A549 treated with GW870086 at 1 μM for 4 hours (cell line): ENCODE measurements at places on chromosomes 5 and 9. TPM values are rescaled to one million over a fixed set of nuclear protein-coding genes. Genes with fewer than 3 reads are reported as not detected.

Gene MYOZ3
- 0.06 to 0.22 TPM in 2 of 5 replicates, not detected in the others for total RNA-seq

Gene FRMD3
- 4.8 to 7.6 TPM (median 6.2 TPM) in 5 replicates for total RNA-seq

Gene PTTG1
- 194 to 270 TPM (median 207 TPM) in 5 replicates for total RNA-seq

Gene WNT8A
- not detected in 5 replicates for total RNA-seq

Gene SH3PXD2B
- 13.7 to 20.7 TPM (median 18.4 TPM) in 5 replicates for total RNA-seq

Gene DBH
- total RNA-seq, result not detected in 5 replicates

Gene CNTLN
- 4.4 to 5.9 TPM (median 5.7 TPM) in 5 replicates for total RNA-seq
